ENCODE measurements at places on chromosomes 6 and 20.

DNA sequence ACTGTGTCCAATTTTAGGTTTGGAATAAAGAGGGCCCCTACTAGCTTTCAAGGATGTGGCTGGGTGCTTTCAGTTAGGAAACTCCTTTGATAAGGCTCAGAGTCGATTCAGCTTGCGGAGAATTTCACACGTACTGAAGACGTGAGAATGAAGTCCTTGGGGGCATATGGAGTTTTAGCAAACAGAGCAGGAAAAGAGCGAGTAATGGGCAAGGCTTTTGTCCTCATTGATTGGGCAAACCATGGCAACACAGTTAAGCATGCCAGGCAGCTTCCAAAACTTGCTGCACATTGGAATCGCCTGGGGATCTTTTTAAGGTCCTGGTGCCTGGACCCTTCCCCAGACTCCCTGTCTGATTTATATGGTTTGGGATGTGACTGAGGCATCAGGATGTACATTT is 29.2 kb downstream of the ISM1 start:
- no peak for DNase-seq

DNA sequence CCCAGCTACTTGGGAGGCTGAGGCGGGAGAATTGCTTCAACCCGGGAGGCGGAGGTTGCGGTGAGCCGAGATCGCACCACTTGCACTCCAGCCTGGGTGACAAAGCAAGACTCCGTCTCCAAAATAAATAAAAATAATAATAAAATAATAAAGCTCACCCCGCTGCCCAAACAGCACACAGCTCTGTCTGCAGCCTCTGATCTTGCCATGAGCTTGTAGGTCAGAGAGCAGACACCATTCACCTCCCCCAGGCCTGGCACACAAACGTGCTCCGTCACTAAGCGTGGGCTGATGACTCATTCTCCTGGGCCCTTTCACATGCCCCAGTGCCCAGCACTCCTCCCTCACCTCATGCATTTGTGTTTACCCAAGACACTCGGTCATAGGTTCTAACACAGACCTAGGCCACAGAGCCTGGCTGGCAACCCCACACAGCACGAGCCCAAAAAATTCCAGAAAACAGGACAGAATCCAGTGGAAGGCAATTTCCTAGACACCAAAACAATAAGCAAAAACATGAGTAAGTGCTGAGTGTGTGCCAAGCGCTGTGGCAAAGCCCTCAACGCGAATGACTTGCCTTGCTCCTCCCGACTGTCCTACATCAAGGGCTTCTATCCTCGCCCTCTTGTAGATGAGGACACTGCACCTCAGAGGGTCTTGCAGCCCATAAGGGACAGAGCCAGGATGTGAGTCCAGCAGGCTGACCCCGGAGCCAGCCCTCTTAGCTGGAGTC is 18.0 kb downstream of the ATP9A start:
- peak; percentile 93 for DNase-seq

GRCh38 chr6:155493026-155493693 is 37.5 kb upstream of the NOX3 start:
- no peak for DNase-seq

DNA sequence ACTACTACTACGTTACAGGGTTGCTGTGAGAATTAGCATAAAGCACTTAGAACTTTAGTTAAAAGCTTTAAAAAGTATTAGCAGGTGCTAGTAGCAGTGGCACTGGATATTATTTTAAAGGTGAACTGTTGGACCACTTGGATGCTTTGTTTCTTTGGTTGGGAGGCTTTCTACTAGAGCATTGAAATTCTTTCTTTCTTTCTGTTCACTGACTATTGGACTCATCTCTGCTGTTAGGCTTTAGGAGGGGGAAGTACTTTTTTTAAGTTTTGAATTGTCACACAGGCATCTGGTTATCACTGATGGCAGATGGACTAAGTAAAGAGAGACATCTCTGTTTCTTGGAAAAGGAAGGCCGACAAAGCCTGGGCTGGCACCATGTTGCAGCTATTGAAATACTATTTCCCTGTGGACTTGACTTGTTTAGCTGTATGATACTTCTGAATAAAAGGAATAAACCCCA is 4.8 kb downstream of the TBPL1 start:
- no peak for DNase-seq

DNA sequence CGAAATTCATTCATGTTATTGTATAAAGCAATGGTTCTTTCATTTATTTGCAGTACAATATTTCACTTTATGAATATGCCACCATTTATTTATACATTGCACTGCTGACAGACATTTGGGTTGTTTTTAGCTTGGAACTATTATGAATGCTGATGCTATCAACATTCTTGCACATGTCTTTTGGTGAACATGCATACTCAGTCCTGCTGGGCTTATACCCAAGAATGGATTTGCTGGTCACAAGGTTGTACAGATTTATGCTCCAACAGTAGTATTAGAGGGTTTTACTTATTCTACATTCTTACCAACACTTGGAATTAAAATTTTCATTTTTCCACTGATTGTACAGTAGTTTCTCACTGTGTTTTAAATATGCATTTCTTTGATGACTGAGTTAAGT is 126.2 kb downstream of the PTPRK start:
- DNase-seq, result no peak

DNA sequence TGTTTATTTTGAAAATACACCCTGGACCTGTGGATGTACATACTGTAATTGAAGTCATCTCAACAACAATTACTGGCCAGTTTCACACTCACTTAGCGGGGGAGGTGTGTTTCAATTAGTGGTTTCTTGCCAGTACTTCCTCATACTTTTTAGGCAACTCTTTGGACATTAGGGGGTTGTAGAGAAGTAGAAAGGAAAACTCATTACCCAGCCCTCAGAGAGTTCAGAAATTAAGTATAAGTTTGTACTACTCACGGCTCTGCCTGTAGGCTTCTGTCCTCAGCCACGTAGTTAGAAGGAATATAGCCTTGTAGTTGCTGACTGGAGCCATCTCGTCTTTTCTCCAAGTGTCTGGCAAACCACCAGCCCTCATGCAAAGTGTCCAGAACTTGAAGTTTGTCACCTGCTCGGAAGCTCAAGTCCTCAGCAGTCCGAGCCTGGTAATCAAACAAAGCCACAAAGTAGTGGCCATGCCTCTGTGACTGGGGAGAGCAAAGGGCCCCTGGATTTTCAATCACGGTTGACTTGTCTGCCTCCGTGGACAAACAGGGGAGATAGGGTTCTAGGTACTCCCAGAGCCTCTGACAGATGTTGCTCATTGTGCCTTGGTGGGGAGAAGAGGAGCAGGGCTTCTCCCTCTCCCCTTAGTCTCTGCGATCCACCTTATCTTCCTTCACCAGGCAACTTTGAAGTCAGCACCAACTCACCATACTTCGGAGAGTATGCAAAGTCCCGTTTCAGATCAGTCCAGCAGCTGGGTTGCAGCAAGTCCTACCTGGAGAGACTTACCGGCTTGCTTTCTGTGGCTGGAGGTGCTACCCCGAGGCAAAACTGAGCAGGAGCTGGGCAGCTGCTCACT is 749 bp downstream of the FRK start:
- peak; percentile 14 for DNase-seq

- DNase-seq, result no peak
These were observed 25.1 kb downstream of the TULP4 start for GRCh38 chr6:158337332-158337731.

DNA sequence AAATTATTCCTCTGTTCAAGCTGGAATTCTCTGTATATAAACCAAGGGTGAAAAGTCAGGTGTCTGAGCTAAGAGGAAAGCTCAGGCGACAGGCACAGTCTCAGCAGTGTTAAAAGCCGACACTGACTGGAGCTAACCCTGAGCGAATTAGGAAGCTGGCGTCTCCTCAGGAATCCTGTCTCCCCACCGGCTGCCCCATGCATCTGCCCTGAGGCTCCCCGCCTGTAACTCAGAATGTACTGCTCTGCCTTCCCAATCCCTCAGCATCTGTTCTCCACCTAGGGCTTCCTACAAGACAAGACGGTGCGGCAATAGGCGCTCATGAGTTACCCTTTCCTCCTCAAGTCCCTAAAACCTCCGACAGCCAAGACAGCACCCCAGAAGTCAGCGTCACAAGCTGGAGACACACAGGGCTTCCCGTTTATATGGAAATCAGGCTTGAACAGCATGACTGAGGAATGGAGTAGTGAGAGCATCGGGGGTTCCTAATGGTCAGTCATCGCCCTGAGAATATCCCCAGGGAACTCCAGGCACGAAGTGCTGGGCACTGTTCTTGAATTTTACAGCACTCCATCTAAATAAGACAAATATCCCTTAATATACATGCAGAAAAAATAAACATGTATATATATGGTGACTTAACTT is 33.5 kb downstream of the WDR27 start:
- no peak for DNase-seq

DNA sequence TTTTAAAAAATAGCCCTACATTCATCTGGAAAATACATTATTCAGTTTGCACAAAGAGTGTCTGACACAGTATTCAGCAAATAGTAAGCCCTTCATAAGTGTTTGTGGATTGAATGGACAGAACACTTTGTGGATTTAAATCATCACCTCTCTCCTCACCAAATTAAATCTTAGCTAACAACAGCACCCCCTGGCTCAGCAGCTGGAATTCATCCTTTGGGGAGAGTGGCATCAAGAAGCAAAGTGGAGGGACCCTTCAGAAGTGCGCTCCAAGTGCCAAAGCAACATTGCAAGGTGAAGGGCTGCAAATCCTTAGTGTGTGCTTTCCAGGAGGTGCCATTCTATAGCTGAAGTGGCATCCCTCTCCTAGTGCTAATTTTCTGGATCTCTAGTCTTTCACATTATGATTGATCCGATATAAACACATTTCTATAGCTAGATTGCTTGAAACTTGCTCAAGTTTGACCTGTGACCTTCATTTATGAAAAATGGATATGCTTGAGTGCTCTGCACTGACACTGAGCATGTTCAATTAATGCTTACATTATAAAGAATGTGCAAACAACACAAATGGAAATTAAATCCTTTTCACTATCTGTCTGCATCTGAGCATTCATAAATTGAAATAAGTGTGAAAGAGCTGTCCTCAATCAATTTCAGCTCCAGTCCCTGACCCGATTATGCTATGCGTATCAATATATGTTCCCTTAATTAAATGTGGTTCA is 891.7 kb downstream of the C6orf118 start:
- no peak for DNase-seq

DNA sequence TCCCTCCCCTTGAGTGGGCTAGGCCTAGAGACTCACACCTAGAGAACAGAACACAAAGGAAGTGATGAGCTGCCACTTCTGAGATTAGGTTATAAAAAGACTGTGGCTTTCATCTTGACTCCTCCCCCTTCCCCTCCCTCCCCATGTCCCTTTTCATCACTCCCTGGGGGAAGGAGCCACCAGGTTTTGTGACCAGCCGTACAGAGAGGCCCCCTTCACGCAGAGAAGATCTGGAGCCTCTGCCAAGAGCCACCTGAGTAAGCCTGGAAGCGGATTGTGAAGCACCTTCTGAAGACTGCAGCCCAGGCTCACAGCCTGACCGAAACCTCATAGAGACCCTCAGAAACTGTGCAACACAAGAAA is 118.4 kb upstream of the NXT1 start:
- no peak for DNase-seq

- DNase-seq, result no peak
These were observed 35.1 kb downstream of the RGS17 start for GRCh38 chr6:153096031-153096430.

DNA sequence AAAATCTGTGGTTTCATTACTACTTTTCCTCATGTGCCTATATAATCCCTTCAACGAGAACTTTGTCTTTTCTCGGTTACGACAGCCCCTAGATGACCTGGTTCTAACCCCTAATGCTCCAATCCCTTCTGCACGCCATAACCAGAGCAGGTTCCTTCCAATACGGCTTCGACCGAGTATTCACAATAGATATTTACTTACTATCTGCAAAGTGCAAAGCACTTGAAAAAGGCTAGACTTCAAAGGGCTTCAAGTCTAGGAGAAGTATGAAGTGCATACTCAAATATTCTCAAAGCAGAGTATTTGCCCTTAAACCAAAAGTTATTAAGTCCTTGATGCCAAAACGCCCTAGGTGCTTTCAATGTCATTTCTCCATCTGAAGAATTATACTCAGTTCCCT is 63.4 kb upstream of the NHSL1 start:
- DNase-seq, result no peak

DNA sequence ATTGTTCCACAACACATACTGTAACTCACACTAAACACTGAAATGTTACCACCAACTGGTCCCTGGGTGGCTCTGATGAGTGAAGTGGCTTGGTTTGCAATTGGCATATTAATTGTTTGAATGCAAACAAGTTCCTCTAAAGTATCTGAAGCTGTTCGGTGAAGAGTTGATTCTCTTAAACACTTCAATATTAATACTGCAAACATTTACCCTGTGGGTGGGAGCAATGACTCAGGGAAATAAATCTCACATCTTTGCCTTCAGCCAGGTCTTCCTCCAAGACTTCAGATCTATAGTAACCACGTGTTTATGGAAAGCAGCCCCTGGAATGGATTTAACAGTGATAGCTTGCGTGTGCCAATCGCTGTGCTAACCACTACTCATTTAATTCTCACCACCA is 176.0 kb downstream of the MAFB start:
- DNase-seq, result no peak

All from SJSA1 (cell line).